ENCODE measurements at places on chromosomes 6 and 20.

DNA sequence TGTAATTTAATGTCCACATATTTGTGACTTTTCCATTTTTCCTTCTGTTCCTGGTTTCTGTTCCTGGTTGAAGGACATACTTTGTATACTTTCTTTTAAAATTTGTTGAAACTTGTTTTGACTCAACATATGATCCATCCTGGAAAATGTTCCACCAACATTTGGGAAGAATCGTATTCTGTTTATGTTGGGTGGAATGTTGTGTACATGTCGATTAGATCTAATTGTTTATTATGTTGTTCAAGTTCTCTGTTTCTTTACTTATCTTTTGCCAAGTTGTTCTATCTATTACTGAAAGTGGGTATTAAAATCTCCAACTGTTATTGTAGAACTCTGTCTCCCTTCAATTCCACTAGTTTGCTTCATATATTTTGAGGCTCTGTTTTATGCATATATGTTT is 27.7 kb upstream of the DUSP22 start:
- no peak for DNase-seq

DNA sequence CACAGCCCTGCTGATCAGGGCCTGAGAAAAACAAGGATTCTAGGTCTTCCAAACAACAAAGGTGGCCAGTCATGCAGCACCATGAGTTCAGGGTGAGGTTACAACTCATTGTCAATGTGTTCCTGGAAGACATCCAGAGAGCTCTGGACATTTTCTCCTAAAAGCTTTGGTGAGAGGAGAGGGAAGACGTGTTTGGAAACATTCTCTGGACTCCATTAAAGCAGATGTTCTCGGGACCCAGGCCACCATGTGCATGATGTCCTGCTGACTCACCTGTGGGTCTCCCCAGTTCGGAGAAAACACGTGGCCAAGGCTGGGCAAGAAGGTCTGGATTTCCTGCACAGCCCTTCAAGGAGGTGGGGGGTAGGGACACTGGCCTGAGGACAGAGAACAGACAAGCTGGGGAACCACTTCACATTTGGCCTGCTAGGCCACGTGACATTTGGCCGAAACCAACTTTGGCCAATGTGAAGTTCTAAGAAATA is 61.6 kb downstream of the KCNB1 start:
- no peak for DNase-seq

DNA sequence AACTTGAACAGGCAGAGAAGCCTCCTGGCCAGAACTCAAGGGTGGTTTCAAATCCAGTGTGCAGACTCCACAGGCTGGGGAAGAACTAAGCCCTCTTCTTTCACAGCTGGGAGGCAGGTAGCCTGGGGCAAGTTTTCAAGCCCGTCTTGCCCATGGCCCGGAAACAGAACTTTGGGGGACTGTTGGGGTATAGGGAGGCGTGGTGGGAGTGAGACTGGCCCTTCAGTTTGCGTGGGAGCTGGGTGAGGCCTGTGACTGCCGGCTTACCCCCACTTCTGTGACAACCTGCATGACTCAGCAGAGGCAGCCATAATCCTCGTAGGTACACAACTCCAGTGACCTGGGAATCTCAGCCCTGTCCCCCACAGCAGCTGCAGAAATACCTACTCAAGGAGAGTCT is 1125.7 kb downstream of the HACE1 start:
- no peak for DNase-seq

GRCh38 chr6:56516003-56516402 is 126.7 kb downstream of the DST start:
- no peak for DNase-seq

DNA sequence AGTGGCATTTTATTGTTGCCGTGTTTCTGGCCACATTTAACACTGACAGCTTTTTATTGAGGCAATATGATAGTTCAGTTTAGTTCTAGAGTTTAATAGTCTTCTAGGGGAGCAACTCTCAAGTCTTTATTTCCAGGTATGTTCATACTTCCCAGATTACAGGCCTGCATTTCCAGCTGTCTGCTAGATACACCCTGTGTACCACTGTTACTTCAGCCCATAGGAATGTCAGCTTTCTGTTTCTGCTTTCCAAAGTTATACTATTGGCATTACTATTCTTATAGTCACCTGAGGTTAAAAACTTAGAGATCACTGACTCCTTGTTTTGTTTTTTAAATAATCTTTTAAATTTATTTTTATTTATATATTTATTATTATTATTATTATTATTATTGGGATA is 7.6 kb downstream of the ZNF451 start:
- no peak for DNase-seq

DNA sequence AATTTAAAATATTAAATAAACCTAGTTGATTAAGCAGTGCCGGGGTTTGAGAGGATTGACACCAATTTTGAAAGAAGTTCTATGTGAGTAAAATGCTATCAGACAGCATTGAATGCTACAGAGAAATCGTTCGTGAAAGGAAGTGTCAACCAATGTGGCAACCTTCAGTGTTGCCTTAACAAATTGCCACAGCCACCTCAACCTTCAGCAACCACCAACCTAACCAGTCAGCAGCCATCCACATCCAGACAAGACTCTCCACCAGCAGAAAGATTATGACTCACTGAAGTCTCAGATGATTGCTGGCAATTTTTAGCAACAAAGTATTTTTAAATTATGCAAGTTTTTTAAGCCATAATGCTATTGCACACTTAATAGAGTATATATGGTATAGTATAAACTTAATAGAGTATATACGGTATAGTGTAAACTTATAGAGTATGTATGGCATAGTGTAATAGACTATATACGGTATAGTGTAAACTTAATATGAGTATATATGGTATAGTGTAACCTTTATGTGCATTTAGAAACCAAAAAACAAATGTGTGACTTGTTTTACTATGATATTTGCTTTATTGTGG is 65.3 kb upstream of the ID4 start:
- DNase-seq, result no peak

DNA sequence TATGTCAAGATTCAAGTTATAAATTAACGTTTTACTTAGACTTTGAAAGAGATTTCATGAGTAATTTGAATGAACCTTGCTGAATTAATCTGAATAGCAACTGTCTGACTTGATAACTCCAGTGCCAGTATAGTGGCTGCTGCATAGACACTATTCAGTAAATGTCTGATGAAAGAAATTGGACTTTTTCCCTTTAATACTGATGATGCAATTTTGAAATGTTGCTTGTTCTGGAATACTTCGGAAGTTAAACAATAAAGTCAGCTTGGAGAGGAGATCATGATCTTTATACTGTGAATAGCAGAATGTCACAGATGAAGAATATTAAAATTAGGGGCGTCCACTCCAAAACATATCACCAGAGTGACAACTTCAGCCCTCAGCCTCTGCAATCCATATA is 3.6 kb upstream of the PGBD1 start:
- no peak for DNase-seq

GRCh38 chr6:129641344-129641743 is 68.6 kb downstream of the ARHGAP18 start:
- no peak for DNase-seq

- peak; percentile 60 for DNase-seq
These were observed 71.0 kb upstream of the CD83 start for GRCh38 chr6:14046476-14047068.

GRCh38 chr6:169141671-169142537 is 111.7 kb downstream of the THBS2 start:
- DNase-seq, result no peak

GRCh38 chr20:20606050-20606449 is 106.4 kb downstream of the RALGAPA2 start:
- no peak for DNase-seq

DNA sequence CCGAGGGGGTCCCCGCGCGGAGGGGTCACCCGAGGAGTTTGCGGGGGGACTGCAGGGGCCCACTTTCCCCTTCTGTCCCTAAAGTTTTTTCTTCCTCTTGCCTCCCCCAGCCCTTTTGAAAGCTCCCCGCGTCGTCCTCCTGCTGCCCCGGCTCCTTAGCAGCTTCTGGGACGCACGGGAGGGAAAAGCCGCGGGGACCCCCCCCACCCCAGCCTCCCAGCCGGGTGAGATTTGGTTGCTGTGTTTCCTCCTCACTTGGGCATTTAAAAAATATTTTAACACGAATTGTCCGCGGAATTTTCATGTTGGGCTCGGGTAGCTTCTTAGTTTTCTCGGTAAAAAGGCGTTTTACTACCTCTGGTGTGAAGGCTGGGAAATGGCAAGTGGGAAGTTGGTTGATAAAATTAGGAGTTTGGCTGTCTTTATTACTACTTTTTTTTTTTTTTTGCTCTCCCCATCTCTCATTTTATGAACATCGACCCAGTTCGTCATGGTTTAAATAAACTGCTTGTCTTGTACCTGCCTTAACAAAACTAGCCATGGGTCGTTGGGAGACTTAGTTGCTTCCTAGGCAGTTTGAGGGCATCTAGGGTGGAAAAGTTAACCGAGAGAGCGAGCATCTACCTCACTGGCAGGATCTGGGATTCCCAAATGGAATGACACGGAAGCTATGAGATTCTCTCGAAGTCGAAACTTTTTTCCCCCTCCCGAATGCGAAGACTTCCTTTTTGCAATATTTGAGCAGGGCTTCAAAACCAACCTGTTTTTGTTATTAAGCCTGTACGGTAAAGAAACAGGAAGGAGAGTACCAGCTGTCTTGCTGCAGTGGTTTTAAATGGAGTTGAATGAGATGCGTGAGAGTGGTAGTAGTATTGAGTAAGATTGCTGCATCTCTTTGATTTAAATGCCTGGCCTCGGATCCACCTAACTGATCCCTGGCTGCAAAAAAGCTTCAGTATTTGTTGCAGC is 868 bp downstream of the NCOA3 start:
- DNase-seq, result no peak

DNA sequence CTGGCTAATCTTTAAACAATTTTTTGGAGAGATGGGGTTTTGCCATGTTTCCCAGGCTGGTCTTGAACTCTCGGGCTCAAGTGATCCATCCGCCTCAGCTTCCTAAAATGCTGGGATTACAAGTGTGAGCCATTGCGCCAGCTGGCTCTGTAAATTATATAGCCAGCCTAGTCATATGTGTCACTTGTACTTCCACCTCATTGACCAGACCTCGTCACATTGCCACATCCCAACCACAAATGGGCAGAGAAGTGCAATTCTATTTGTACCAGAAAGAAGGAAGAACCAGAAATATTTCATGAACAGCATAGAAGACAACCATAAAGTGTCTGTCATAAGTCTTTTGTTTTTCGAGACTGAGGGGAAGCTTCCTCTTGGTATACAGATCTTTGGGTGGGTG is 304.9 kb upstream of the RNF24 start:
- DNase-seq, result no peak

Data from GM19239 (cell line).